ENCODE measurements at places on chromosomes 5 and 9.

- DNase-seq, result no peak
Observed at GRCh38 chr5:91352831-91353695, 30.1 kb downstream of the ARRDC3 start.

DNA sequence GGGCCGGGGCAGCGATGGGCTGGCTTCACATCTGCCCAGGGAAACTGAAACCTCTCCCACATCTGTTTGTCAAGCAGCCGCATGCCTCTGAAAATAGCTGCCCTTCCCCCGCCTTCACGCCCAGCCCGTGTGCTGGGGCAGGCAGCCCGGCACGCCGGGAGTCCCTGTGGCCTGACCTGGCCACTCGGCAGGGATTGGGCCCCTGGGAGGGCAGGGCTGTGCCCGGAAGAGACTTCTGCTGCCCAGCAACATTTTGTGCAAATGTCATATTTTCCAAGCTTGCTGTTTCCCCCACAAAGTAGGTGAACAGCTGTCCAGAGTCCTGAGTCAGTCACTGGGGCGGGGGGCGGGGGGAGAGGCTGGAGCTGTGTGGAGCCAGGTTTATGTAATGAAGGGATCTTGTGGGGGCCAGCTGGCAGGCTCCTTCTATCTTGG is 8.2 kb downstream of the COL27A1 start:
- peak; percentile 16 for DNase-seq

DNA sequence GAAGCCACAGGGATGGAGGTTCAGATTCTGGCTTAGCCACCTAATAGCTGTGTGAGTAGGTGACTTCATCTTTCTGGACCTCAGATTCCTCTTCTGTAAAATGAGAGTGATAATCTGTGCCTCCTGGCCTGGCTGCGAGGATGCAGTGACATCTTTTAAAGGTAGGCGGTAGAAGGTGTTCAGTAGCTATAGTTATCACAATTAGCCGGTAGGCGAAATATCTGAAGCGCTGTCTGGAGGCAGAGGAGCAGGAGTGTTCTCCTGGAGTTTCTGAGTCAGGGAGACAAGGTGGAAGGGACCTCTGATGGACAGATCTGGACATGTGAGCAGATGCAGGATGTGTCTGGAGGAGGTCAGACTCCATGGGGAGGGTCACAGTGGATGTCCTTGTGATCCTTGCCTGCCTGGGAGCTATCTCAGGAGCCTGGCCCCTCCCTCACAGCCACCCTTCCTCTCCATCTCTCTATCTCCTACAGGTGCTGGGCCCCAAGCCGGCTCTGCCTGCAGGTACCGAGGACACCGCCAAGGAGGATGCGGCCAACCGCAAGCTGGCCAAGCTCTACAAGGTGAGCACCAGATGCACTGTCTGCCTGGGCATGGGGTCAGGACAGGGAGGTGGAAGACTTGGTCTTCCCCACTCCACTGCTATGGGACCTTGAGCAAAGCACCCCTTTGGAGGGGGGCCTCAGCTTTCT is 45.6 kb downstream of the GSN start:
- no peak for DNase-seq

DNA sequence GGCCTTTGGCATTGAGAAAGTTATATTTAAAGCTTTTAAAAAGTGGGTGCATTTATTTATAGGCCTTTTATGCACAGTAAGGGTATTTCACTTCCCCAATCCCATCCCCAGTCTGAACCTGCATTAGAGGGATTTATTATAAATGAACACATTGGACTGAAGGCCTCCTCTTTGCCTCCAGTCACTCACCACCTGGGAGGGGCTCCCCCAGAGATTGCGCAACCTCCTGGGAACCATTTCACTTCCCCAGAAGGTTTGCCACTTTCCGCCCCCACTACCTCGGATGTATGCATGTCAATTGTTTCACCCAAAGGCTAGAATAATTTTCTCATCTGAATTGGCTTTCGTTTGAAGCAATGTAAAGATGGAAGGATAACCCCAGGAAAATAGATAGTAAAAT is 29.8 kb upstream of the VCAN start:
- no peak for DNase-seq

- no peak for DNase-seq
Observed at GRCh38 chr9:107387409-107387808, 102.2 kb downstream of the KLF4 start.

DNA sequence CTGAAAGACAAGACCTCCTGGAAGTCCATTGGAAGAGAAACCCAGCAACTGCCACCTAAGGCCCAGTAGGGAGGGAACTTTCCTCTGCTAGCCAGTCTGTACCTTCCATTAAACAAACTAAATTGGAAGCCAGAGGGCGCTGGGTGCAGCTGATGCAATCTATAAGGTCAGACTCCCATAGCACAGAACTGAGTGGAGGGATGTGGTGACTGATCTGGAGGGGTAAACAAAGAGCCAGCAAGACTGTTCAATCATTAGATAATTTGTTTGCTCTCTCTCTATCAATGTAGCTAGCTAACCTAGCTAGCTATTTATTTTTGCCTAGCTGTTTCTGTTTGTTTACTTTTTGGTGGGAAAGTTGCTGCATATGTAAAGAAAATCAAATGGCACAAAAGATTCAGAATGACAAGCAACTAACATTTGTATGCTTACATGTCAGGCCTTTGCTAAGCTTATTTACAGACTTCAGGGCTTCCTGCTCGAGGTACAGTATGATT is 291.8 kb upstream of the DAB2 start:
- DNase-seq, result peak; percentile 16

DNA sequence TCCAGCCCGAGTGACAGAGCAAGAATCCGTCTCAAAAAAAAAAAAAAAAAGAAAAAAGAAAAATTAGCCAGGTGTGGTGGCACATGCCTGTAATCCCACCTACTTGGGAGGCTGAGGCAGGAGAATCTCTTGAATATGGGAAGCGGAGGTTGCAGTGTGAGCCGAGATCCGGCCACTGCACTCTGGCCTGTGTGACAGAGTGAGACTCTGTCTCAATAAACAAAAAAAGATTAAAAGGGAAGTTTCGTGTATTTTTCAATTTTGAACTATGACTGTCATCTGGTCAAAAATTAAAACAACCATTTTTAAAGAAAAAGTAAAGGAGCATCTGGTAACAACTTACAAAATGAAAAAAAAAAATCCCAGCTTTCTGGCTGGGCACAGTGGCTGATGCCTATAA is 36.3 kb upstream of the PLIN2 start:
- DNase-seq, result no peak

DNA sequence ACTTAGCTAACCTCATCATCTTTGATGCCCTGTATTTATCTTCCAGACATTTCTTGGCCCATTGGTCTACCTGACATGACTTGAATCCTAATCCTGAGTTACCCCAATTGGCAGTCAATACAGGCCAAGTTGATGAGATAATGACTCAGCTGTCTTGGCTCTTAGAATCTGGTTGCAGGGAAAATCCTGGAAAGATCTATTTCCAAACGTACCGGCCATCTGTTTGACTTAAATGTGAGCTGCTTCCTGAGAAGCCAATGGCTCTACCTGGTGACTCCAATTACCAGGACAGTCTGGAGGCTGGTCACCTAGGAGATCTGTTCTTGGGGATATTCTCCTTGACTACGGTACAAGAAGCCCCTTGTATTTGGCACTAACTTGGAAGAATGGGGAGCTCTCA is 475.2 kb upstream of the BRINP1 start:
- no peak for DNase-seq

DNA sequence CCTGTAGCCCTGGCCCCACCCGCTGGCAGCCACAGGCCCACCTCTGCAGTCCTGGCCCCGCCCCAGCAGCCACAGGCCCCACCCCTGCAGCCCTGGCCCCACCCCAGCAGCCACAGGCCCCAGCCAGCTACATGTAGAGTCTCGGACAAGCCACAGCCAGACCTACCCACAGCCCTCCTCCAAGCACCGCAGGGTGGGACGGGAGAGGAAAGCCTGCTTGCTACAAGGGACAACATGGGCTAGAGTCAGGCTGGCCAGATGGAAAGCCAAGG is 49.5 kb upstream of the SARDH start:
- peak; percentile 67 for DNase-seq

DNA sequence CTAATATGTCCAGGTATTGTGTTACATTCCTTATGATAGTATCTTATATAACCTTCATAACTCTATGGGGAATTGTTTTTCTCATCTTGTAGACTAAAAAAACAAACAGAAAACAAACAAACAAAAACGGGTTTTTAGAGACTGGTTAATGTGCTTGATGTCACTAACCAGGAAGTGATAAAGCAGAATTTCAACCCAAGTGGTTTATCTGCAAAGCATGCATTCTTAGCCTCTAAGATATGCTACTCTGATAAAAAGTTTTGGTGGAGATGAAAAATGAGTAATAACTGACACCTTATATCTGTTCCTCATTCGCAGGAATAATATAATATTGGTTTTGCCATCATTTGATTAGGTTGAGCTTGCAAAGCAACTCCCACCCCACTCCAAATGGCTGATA is 53.4 kb downstream of the PUM3 start:
- DNase-seq, result no peak

DNA sequence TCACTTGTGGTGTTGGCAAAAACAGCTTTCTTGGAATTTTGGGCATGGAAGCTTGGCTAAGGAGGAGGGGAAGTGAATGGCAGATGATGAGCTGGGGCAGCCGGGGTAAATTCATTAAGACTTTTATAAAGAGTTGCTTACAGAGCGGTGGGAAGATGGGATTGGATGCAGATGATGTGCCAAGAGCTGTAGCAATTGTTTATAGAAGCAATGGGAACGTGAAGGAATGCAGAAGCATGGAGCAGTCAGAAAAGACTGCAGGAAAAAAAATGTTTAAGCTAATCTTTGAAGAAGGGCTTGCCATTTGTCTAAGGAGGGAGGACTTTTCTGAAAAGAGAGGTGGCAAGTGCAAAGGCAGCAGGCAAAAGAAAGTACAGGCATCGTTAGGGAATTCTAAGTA is 86.6 kb upstream of the SHISAL2B start:
- no peak for DNase-seq

DNA sequence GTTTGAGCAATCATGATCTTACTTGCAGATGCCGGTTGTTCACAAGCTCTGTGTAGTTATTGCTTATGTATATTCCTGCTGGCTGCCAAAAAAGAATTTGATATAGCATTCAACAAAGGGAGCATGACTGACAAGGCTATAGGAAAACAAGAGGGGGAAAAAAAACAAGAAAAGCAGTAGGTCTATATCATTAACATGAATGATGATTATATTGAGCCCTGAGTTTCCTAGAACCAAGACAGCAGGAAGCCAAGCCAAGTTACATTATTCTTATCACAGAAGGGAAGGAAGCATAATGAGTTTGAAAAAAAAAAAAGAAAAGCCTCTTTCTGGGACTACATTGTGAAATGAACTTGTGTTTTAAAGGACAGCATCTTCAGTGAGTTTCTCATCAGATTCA is 41.0 kb downstream of the TSTD2 start:
- DNase-seq, result no peak

Data from HEK293T (cell line).